ENCODE measurements at places on chromosomes 2 and 18.

GRCh38 chr18:68607852-68608251, 107.1 kb downstream of the TMX3 start:
- DNase-seq = no peak

DNA sequence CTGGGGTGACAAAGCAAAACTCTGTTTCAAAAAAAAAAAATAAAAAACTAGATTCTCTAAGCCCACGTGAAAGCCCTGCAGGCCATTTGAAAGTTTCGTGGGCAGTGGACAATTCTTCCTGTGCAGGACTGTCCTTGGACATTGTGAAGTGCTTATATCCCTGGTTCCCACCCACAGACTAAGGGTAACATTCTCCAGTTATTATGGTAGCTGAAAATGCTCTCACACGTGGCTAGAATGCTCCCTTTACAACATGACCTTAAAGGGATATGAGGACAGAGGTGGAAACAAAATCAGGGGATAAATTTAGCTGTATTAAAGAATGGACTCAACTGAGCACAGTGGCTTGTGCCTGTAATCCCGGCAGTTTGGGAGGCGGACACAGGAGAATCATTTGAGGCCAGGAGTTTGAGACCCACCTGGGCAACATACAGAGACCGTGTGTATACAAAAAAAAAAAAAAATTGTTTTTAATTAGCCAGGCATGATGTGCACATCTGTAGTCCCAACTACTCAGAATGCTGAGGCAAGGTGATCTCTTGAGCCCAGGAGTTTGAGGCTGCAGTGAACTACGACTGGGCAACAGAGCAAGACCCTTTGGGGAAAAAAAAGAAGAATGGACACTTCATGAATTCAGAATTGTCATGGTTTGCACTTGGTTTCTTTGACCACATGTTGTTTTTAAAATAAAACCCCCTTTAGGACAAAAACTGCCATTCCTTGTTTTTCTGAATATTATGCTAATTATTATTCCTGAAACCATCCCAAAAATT, 167.9 kb downstream of the MGAT5 start:
- no peak for DNase-seq

GRCh38 chr2:66865161-66865560, 430.2 kb downstream of the MEIS1 start:
- peak; percentile 49 for DNase-seq

DNA sequence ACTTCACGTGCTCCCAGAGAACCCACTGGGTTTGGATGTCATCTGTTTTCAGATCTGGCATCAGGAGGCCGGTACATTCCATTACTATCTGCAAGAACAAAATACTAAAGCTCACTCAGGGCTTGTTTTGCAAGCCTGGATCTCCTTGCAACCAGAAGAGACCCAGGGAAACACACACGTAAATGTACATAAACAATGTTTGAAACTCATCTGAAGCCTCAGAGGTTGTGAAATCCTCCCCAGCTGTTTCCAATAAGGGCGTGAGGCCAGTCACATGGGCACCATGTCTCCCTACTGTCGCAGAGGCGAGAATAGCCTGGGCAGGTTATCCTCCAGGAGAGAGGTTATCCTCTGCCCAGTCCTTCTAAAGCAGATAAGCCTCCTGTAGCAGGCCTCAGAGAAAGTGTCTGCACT, 186.9 kb downstream of the GFPT1 start:
- peak; percentile 60 for DNase-seq

GRCh38 chr2:39094717-39095363, 26.0 kb downstream of the SOS1 start:
- DNase-seq = peak; percentile 50

DNA sequence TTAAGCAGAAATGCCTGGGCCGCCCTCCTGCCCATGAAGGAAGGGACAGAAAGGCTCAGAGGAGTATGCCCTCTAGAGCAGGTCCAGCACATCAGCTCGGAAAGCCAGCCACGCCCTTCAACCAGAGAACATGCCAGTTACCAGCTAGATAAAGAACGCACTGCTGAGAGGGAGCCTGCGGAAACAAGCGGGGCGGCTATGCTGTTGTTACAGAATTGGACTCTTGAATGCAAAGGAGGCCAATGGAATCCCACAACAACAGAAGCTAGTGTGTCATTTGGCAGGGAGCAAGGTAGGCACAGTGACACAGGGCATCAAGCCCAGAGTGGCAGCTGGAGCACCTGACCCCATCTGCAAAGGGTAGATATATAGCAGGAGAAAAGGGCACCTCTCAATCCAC, 242.9 kb upstream of the ID2 start:
- DNase-seq = no peak

- DNase-seq = peak; percentile 16
Observed at GRCh38 chr18:5311301-5311989, 15.9 kb upstream of the ZBTB14 start.

GRCh38 chr2:74740741-74741431, 86.8 kb downstream of the SEMA4F start:
- DNase-seq = peak; percentile 93

DNA sequence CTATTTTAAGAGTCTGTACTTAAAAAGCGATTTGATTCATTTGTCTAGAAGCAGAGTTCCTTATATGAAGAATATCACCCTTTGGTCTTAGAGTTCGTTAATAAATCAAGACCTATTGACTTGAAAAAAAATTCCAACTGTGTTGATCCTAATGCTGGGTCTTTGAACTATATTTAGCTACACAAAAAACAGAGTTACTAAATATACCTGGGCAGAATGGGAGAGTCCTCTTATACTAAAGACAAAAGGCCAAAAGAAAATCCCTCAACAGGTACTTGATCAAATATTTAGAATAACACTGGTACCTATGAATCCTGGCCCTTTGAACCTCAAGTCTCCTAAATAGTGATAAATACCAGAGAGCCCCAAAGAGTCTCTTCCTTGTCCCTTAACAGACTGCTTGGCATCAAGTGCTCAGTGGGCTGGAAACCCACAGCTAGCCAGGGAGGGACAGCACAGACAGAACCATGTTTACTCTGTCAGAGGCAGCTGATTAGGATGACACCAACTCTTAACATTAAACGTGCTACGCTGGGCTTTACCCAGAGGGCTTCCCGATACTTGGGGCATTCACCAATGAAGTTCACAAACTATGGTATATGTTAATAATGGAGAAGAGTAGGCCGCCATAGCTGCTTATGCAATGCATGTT, 95.1 kb downstream of the FIGN start:
- DNase-seq = no peak

DNA sequence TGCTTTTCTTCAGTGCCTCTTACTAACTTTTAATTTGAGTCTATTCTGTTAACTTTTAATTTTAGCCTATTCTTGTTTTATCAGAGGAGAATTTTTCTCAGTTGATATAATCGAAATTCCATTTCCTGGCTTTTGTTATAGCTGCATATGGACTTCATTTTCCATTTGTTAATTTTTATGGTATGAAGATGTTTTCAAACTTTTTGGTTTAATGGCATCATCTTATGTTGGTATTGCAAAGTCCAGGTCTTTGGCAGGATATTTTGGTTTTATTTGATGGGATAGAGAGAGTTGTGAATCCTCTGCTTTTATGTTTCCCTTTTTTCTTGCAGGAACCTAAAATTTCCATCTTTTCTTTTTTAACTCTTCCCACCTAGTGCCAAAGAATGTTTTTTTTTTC, 70.9 kb upstream of the RAPGEF4 start:
- DNase-seq = no peak

GRCh38 chr2:219323434-219323833, 9.1 kb downstream of the RESP18 start:
- DNase-seq = no peak

DNA sequence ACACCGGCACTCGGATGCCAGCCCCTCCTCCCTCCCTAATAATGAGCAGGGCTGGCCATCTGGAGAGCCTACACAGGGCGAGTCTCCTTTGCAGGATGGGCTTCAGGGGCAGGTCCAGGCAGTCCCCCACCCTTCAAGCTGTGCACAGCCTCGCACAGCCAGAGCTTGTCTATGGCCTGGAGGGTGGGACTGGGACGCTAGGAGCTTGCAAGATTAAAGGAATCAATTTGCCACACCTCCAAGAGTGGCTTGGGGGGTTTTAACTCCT, 43.9 kb upstream of the OTOF start:
- no peak for DNase-seq

- DNase-seq = no peak
Observed at GRCh38 chr2:236485519-236485918, 84.1 kb upstream of the ACKR3 start.

DNA sequence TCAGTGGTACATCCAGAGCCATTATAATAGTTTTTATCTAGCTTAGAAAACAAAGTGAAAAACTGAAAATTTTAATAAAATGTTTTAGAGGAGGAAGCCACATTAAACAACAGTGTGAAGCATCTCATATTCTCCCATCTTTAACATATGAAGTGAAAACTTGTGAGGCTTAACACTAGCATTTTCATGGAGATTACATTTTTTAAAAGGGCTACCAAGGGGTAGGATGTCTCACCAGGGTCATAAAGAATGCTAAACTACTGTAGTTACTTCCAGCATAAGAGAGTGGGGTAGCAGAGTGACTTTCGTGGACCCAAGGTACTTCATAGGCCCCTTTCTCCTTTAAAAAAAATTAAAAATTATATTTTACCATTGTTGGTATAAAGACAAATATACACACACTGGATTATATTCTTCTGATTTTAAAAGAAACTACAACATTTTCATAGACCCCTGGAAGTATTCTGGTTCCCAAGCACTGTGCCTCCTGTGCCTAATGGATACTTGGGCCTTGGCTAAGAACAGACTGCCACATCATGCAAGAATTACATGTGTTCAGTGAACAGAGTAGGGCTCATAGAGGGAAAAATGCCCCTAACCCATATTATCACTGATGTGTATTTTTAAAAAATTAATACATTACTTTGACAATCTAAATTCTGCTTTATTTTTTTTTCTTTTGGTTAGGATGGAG, 148.4 kb downstream of the SLC39A10 start:
- DNase-seq = no peak

DNA sequence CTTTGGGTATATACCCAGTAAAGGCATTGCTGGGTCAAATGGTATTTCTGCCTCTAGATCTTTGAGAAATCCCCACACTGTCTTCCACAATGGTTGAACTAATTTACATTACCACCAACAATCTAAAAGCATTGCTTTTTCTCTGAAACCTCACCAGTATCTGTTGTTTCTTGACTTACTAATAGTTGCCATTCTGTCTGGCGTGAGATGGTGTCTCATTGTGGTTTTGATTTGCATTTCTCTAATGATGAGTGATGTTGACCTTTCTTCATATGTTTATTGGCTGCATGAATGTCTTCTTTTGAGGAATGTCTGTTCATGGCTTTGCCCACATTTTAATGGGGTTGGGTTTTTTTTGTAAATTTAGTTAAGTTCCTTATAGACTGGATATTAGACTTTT, 382.6 kb upstream of the ZNF804A start:
- DNase-seq = no peak

- DNase-seq = no peak
Observed at GRCh38 chr18:13455960-13456481, 237.5 kb downstream of the LDLRAD4 start.

- DNase-seq = peak; percentile 22
Observed at GRCh38 chr2:236932831-236933361, 152.8 kb upstream of the COPS8 start.

DNA sequence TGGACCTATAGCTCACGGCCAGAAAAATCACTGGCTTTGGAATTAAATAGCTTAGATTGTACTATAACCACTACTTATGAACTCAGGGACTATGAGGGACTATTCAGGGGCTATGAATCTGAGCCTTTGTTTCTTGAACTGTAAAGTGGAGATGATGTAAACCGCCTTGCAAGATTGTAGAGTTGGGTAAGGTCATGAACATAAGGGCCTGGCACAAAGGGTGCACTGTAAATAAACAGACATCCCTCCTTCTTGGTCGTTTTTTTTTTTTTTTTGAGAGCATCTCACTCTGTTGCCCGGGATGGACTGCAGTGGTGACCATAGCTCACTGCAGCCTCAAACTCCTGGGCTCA, 2.8 kb downstream of the TMEM177 start:
- no peak for DNase-seq

DNA sequence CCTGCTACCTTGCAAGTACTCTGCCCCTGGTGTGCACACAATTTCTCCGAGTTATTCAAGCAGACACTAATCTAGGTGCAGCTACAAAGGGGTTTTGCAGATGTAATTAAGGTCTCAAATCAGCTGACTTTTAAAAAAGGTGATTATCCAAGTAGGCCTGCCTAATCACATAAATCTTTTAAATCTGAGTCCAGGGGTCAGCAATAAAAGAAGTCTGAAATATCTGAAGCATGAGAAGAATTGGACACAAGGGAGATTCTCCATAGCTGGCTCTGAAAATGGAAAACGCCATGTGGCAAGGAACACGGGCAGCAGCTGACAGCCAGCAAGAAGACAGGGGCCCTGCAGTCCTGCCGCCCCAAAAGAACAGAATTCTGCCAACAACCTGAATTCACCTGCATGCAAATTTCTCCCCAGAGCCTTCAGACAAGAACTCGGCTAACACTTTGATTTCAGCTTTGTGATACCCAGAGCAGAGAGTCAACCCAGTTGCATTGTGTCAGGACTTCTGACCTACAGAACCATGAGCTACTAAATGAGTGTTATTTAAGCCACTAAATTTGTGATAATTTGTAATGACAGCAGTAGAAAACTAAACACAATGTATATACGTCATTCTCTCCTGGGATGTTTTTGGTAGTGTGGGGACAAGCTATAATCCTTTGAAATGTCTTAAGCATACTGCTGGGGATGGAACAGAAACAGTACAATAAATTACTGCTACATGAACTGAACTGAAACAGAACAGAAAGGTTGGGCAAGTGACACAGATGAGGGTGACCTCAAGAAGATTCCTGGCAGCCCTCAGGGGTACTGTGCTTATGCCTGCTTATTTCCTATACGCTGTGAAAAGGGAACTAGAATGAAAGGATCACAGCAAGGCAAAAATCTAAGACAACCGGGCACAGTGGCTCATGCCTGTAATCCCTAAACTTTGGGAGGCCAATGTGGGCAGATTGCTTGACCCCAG, 3.2 kb downstream of the INO80C start:
- DNase-seq = no peak

GRCh38 chr2:217160103-217160743, 300.4 kb upstream of the TNP1 start:
- DNase-seq = peak; percentile 87

DNA sequence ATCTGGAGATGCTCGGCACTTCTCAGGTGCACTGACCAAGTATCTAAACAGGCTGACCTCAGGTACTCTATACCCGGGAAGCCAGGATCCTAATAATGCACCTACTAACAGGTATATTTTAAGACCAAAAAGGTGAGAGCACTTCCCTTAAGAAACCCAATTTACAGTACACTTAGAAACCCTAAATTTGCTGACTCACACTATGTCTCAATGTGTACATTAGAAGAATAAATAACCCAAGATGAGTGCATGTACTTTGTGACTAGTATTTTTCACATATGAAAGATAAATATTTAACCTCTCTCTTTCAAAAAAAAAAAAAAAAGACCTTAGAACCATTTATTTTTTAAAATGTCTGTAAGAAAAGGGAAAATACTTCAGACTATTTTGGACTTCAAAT, 118.8 kb downstream of the ZNF516 start:
- DNase-seq = no peak
